ENCODE measurements at places on chromosomes 1 and 21.

DNA sequence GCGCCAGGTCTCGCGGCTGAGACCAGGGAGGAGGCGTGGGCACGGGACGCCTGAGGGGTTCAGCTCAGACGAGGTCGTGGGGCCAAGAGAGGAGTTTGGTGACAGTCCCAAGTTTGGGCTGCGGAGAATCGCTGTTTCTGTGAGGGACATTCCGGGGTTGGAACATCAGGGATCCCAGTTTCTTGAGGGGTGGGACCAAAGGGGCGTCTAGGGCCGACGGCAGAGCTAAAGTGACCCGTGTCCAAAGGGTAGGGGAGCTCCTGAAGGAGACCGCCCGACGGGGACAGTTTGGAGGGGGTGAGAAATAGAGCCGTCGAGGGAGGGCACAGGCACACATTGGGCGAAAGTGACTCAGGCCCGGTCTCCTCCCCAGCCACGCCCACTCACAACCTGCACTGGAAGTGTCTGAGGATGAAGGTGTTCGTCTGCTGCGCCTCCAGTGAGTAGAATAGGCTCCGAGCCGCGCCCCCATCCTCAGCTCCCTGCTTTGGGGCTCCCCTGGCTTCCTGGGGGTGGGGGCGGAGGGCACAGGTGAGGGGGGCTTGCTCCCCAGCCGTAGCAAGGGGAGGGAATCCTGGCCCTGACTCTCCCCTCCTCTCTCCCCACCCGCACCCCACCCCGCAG is 7.0 kb downstream of the EFNA3 start:
- DNase-seq = no peak

- peak; percentile 15 for DNase-seq
These were observed 242.6 kb upstream of the CXADR start for GRCh38 chr21:17270229-17270628.

DNA sequence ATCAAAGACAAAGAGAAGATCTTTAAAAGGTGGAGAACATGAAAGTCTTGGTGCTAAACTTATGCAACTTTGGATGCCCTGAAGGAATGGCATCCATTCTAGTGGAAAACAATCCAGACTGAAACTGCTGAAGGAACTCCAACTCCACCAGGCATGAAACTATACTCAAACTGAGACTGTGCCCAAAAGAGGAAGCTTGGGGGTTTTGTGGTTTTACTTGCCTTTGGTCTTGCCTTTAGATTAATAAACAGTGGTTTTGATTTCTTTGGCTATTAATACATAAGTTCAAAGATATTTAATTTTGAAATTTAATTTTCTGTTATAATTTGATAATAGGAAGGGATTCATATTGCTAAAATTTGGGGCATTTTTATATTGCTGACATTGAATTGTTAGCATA is 17.4 kb upstream of the SLC30A10 start:
- DNase-seq = no peak

DNA sequence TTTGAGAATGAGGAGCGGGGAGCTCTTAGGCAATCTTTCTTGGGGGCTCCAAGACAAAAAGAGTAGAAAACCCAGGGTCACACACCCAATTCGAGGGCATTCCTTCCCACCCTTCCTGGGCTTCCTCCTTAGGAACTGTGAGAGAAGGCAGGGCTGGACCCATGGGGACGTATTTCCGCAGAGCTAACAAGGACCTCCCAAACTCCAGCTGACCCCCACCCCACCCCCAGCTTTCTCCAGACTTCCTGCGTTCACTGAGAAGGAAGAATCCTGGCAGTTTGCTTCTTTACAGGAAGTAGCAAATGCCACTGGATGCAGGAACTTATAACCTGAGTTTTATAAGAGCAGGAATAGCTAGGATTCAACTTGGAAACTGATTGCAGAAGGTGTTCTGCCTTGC is 2.7 kb upstream of the LHX9 start:
- no peak for DNase-seq

GRCh38 chr1:161214369-161214768 is 726 bp upstream of the FCER1G start:
- no peak for DNase-seq

DNA sequence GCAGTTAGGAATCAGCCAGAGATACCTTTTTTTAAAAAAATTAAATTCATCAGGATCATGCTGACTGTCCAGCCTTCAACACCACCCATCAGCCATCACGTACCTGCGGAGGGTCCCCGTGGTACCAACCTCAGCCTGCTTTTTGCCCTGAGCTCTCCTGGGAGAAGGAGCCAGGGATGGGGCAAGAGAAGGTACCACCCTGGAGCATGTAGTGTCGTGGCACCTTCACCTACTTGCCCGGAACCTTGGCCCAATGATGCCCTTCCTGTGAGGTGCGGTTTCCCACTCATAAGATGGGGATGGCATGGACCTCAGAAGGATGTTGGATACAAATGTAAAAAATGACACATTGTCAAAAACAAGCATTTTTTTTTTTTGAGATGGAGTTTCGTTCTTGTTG is 88.4 kb upstream of the C1orf174 start:
- no peak for DNase-seq

- no peak for DNase-seq
These were observed 24.7 kb upstream of the DMRTA2 start for GRCh38 chr1:50447961-50448360.

DNA sequence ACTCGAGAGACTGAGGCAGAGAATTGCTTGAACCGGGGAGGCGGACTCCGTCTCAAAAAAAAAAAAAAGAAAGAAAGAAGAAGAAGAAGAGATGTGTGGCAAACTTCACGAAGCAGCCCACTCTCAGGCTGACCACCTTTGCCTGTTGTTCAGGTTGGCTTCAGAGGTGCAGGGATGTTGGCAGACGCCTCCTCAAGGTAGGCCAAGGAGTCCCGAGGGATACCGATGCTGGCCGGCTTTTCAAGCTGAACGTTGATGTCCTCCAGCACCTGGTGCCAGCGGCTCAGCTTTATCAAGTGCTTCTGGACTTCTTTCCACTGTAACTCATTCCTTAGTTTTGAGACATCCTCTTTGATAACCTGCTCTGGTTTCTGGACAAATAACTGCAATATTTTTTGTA is 243.8 kb upstream of the ADGRL2 start:
- no peak for DNase-seq

DNA sequence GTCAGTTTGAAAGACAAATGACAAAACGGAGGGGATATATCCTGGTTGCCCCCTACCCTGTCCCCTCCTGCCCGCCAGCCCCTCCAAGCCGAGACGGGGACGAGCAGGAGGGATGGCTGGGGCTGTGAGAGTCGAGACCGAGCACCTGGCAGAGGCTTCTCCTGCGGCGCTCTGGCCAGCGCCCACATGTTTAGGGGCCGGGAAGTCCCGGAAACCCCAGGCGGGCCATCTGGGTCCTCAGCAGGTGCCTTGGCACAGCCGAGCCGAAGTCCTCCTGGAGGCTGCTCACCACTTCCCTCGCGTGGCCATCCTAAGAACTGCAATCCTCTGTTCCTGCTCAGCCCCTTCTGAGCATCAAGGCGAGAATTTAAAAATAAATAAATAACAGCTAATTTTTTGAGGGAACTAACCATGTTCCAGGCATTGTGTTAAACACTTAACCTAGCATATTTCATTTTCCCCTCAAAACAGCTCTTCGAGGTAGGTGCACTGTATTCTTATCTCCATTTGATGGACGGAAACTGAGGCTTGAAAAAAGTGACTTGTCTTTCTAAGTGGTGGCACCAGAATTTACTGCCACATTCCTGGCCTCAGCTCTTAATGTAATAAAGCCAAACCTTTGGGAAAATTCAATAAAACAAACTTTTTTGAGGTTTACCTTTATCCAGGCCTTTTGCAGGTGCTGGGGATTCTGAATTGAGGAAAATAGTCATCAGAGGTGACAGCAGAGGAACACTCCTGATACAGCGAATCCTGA is 3.5 kb upstream of the RIMS3 start:
- no peak for DNase-seq

Data from HFF-Myc (cell line).